ENCODE measurements at places on chromosomes 1 and 21. TPM values are rescaled to one million over a fixed set of nuclear protein-coding genes. Genes with fewer than 3 reads are reported as not detected.

The RBM11 gene
- not detected for total RNA-seq

The LCE1B gene
- total RNA-seq, result not detected

The RPE65 gene
- total RNA-seq, result not detected

The PLEKHG5 gene
- 4.4 TPM for total RNA-seq

The APCS gene
- total RNA-seq, result not detected

The XCL2 gene
- total RNA-seq, result not detected

The CLCA1 gene
- total RNA-seq, result 0.15 TPM

The LRRC7 gene
- total RNA-seq, result under 0.01 TPM

The UTS2 gene
- not detected for total RNA-seq

The NBPF20 gene
- total RNA-seq, result 3.3 TPM

The HAPLN2 gene
- not detected for total RNA-seq

The GLIS1 gene
- 0.58 TPM for total RNA-seq

The RXFP4 gene
- total RNA-seq, result not detected

The LIN9 gene
- total RNA-seq, result 7.3 TPM

The SMIM1 gene
- 2.8 TPM for total RNA-seq

The ERICH3 gene
- not detected for total RNA-seq

The CHD5 gene
- total RNA-seq, result 0.15 TPM

The CHML gene
- total RNA-seq, result 12.5 TPM

The PRKAA2 gene
- total RNA-seq, result 3.0 TPM

The BATF3 gene
- total RNA-seq, result 1.2 TPM

The PLA2G2F gene
- not detected for total RNA-seq

The LAMC2 gene
- total RNA-seq, result 2.3 TPM

The CATSPERE gene
- total RNA-seq, result 0.44 TPM

The CELA3B gene
- total RNA-seq, result not detected

The KIF2C gene
- total RNA-seq, result 2.2 TPM

The TNFRSF18 gene
- 0.33 TPM for total RNA-seq

The VHLL gene
- total RNA-seq, result not detected

The SPRR1A gene
- total RNA-seq, result not detected

The PYHIN1 gene
- not detected for total RNA-seq

The INKA2 gene
- total RNA-seq, result 2.6 TPM

The RHEX gene
- not detected for total RNA-seq

The CYB5RL gene
- total RNA-seq, result 12.9 TPM

The KIF17 gene
- total RNA-seq, result 1.5 TPM

The TMEM200B gene
- 22.8 TPM for total RNA-seq

The FOXJ3 gene
- total RNA-seq, result 20.8 TPM

The WDR64 gene
- total RNA-seq, result not detected

The PAQR7 gene
- total RNA-seq, result 6.8 TPM

The SPATA45 gene
- total RNA-seq, result not detected

The CLDN17 gene
- total RNA-seq, result not detected

The KCNE1 gene
- total RNA-seq, result 0.29 TPM

The REN gene
- total RNA-seq, result not detected

The KAZN gene
- 3.3 TPM for total RNA-seq

The SLC35A3 gene
- 33.5 TPM for total RNA-seq

The CR1L gene
- total RNA-seq, result not detected

The CDC7 gene
- total RNA-seq, result 7.3 TPM

The HEYL gene
- not detected for total RNA-seq

The LCE3D gene
- total RNA-seq, result not detected

The KCNC4 gene
- total RNA-seq, result 8.6 TPM

Data from smooth muscle cell of trachea (primary cell).